ENCODE measurements at places on chromosomes 1 and 21.

DNA sequence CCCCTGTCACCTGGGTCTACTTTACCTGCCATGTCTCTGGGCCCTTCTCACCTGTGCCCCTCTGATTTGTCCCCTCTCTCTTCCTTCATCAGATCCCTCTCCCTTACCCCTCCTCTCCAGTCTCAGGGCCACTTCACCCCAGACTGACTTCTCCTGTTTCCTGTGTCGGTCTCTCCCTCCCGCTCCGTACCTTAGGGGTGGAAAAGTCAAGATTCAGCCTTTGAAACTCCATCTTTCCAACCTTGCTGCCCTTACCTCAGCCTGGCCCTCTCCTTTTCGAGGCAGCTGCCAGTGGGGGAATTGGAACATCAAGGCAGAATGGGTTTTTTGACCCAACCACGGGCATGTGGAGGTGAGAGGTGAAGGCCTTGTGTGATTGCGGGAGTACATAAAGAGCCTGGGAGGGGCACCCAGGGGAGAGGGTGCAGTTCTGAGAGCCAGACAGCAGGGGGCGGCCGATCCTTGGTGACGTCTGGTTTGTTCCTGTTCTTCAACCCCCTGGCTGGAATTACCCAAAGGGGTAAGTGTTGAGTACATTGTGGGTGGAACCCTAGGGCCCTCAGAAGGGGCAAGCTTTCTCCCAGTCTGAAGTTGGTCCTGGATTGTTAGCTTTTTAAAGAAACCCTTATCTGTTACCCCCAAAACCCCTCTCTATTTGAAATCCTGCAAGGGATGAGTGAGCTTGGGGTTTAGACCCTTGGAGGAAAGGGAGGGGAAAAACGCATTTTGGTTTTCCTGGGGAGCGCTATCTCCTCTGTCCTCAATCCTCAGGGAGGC lies 12.3 kb upstream of the DMBX1 start:
- DNase-seq, result peak; percentile 61

GRCh38 chr1:246462986-246463385 lies 44.1 kb downstream of the SMYD3 start:
- no peak for DNase-seq

GRCh38 chr1:175094626-175095025 lies 27.0 kb downstream of the TNN start:
- no peak for DNase-seq

- peak; percentile 15 for DNase-seq
Observed at GRCh38 chr1:172708452-172708851, 49.5 kb downstream of the FASLG start.

DNA sequence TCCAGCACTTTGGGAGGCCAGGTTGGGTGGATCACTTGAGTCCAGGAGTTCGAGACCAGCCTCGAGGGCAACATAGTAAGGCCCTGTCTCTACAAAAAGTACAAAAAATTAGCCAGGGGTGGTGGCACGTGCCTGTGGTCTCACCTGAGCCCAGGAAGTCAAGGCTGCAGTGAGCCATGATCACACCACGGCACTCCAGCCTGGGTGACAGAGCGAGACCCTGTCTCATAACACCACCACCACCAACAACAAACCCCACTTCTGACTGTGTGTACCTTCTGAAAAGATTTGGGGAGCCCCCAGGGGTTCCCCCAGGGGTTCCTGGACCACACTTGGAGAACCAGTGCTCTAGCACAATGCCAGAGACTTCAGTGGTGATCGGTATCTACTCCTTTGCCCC lies 29.9 kb downstream of the NUAK2 start:
- no peak for DNase-seq

DNA sequence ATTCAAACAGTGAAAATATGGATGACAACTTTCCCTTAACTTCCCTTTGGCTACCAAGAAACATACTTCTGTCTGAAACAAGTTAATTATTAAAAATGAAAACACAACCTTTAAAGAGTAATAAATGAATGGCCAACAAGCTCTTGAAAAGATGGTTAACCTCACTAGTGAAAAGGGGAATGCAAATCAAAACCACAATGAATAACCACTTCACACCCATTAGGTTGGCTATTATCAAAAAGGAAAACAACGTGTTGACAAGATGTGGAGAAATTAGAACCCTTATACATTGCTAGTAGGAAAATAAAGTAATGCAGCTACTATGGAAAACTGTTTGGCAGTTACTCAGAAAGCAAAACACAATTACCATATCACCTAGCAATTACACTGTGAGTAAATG lies 14.1 kb downstream of the COP1 start:
- DNase-seq, result no peak

GRCh38 chr1:245694753-245695195 lies 540.0 kb downstream of the KIF26B start:
- no peak for DNase-seq

GRCh38 chr1:171185091-171185490 lies at the start of gene FMO2:
Gene FMO2, plus strand, starts transcription at chr1:171185300. Its CDS starts 414 bp downstream, at chr1:171185714.
- DNase-seq, result no peak

- no peak for DNase-seq
Observed at GRCh38 chr1:10635085-10635896, 160.5 kb downstream of the PEX14 start.

- no peak for DNase-seq
Observed at GRCh38 chr1:2382621-2383361, 8.6 kb downstream of the MORN1 start.

- DNase-seq, result no peak
Observed at GRCh38 chr1:158799689-158800088, 18.7 kb upstream of the OR6N2 start.

GRCh38 chr1:19089524-19089923 lies 120.5 kb downstream of the UBR4 start:
- no peak for DNase-seq

- no peak for DNase-seq
Observed at GRCh38 chr21:16239659-16240265, 510.0 kb downstream of the USP25 start.

DNA sequence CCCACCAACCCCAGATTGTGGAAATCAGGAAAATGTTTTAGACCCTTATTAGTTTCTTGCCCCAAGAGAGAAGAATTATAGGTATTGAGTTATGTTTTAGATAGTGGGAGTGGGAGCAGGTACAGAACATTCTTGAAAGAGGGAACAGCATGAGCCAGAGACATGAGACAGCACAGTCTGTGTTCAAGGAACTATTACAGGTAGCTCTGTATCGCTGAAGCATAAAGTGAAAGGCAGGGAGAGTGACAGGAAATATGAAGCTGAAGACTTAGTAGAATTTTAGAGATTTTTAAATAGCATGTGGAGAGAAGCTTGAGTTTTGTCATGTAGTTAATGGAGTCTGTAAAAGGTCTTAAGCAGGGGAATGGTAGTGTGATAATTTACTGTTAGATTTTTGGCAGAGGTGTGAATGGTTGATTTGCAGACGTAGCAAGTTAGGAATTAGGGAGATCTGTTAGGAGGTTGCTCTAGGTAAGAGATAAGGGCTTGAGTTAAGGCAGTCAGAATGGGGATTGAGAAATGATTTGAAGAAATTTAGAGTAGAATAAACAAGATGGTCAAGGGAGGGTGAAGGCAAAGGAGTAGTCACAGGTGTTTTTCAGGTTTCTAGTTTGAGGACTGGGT lies 11.6 kb downstream of the SUCO start:
- no peak for DNase-seq

DNA sequence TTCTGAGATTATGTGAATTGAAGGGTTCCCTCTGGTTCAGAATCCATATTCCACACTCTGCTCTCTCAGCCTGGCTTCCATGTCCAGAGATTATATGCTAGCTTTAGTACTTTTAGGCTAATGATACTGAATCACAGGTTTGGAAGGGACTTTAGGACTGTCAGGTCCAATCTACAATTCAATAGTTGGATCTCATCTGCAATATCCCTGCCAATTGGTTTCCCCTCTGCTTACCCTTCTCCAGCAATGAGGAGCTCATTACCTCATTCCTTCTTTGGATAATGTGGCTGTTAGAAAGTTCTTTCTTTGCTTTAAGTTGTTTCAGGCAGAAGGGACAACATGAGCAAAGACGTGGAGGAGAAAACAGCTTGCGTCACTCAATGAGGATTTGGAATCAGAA lies 245.3 kb downstream of the PLPP3 start:
- DNase-seq, result no peak

- DNase-seq, result no peak
Observed at GRCh38 chr1:52913537-52913936, 8.0 kb downstream of the ECHDC2 start.

DNA sequence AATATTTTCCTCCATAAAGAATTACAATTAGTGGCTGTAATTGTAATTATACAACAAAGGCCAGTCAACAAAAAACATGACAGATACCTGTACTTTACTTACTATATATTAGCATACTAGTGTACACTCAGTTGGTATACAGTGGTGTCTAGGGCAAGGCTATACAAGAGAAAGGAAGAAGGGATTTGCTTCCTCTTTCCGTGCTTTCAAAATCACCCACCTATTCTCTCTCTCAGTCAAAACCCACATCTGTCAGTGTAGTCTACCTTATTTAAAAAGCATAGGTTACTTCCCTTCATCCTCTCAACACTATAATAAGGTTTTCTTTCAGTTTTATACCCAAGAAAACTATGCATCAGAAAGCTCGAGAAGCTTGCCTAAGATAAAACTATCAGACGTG lies 355.8 kb upstream of the NR5A2 start:
- no peak for DNase-seq

DNA sequence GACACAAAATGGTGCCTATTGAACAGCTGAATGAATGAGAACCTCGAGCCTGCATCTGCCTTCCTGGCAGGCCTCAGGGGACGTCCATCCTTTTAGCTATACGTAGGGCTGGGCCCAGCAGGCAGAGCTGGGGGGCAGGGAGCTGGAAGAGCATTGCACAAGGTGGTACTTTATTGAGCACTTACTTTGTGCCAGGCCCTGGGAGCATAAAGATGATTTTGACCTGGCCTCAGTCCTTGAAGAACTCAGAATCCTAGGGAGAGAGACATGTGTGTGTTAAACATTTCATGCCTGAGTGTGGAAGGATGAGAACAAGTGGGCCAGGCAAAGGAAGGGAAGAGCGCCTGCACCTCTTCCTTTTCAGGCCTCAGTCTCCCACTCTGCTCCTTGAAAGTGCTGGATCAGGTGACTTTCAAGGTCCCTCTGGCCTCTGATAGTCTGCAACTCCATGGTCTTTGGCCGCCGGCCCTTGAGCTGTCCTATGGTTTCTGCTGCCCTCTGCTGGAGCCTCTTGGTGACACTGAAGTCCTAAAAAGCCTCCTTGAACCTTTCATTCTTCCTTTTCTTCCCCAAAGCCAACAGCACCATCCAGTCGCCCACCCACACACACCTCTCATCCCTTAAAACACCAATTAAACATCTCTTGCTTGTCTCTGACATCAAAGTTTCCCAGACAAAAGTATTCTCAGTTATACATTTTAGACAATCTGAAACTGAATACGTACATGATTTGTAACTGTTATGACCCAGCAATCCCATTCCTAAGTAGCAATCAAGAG lies 3.5 kb upstream of the PEAR1 start:
- peak; percentile 34 for DNase-seq

- DNase-seq, result no peak
Observed at GRCh38 chr1:202586018-202586821, 124.0 kb downstream of the SYT2 start.

DNA sequence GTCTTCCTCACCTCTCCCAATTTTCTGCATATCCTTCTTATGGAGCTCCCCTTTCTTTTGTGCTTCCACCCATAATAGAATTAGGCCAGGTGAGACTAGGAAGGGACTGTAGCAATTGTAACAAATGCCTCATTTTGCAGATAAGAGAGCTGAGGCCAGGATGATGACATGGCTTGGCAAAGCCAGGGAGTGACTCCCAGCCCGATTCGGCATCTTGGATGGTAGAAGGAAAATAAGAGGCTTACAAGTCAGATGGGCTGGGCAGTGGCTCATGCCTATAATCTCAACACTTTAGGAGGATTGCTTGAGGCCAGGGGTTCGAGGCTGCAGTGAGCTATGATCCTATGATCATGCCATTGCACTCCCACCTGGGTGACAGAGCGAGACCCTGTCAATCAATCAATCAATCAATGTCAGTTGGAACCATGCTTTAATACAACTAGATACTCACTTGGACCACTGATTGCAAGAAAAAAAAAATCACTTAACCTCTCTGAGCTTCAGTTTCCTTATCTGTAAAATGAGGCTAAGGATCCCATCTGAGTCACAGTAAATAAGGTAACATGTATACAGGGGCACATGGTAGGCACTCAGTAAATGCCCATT lies 51.6 kb downstream of the PLEKHA6 start:
- DNase-seq, result no peak

- DNase-seq, result peak; percentile 61
Observed at GRCh38 chr1:9181176-9181906, 52.4 kb upstream of the GPR157 start.

- no peak for DNase-seq
Observed at GRCh38 chr21:35491114-35491513, 442.0 kb upstream of the RUNX1 start.

DNA sequence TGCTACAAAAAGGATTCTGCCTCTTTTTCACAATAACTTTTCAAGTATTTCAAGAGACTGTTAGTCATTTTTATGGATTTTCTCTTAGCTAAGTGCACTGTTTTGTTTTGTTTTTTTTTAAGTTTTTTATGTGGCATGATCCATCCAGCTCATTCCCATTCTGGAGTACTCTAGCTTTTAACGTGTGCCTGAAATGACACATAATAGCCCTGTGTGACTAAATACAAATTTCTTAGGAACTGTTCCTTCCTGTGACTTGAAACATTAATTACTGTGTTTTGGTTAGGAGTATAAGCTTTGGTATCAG lies 143.9 kb downstream of the HS2ST1 start:
- DNase-seq, result no peak

DNA sequence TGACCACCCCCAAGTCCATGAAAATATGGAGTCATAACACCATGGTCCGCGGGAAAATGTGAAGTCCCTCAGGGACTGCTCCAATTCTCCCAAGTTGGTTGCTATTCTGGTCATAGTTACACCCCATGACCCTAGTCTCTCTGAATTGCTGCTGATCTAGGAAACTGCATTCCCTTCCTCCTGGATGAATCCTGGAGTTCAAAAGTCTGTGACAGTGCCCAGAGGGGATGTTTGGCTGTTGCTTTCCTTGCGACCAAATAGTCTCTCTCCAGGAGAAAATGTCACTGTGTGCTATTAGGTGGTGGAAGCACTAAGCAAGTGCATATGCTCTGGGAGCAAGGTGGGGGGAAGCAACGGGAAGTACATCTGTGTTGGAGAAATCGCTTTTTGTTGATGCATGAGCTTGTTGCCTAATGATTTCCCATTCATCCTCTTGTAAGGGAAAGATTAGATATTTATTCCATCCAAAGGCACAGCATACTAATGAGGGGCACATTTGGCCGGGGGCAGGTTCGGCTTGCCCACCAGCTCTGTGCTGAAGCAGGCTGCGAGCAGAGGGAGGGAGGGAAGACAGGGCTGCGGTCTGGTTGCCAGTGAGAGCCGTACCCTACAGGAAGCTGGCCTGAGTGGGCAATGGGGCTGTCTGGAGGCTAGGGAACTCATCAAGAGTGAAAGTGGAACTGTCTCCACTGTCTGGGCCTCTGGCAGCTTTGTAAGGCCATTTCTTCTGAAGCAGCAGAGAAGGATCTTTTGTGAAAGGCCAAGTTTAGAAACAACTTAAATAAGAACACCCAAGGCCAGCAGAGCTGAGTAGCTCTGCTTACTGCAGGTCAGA lies 27.2 kb downstream of the SYT6 start:
- DNase-seq, result no peak

- no peak for DNase-seq
Observed at GRCh38 chr1:19284881-19285280, 3.7 kb downstream of the AKR7A3 start.

Measured in activated T-helper 9 cell treated with anti-CD3 and anti-CD28 coated beads, Interleukin-2, amount 50 U/mL, for 16 hours (primary cell).